ENCODE measurements at places on chromosomes 7 and 10. TPM values are rescaled to one million over a fixed set of nuclear protein-coding genes. Genes with fewer than 3 reads are reported as not detected.

WIPF3 gene
- not detected for total RNA-seq

CRTAC1 gene
- not detected for total RNA-seq

ADARB2 gene
- total RNA-seq = not detected

FAM13C gene
- total RNA-seq = 2.8 TPM

CNPY1 gene
- total RNA-seq = not detected

MNX1 gene
- not detected for total RNA-seq

KDM7A gene
- 1.00 TPM for total RNA-seq

TMEM270 gene
- 0.23 TPM for total RNA-seq

PDK4 gene
- not detected for total RNA-seq

EPHA1 gene
- total RNA-seq = not detected

PRSS1 gene
- not detected for total RNA-seq

MACROH2A2 gene
- 0.32 TPM for total RNA-seq

INHBA gene
- 1.7 TPM for total RNA-seq

POLL gene
- 14.0 TPM for total RNA-seq

CLRN3 gene
- total RNA-seq = not detected

PLCE1 gene
- 2.8 TPM for total RNA-seq

PGAM2 gene
- total RNA-seq = not detected

TBX20 gene
- 0.57 TPM for total RNA-seq

TAS2R41 gene
- total RNA-seq = not detected

LBX1 gene
- total RNA-seq = not detected

AGR2 gene
- not detected for total RNA-seq

C10orf67 gene
- 0.10 TPM for total RNA-seq

OR6V1 gene
- not detected for total RNA-seq

TSPAN33 gene
- 0.08 TPM for total RNA-seq

FGFR2 gene
- not detected for total RNA-seq

SPDYE6 gene
- total RNA-seq = not detected

NACAD gene
- 0.08 TPM for total RNA-seq
